ENCODE measurements at places on chromosomes 7 and 10.

DNA sequence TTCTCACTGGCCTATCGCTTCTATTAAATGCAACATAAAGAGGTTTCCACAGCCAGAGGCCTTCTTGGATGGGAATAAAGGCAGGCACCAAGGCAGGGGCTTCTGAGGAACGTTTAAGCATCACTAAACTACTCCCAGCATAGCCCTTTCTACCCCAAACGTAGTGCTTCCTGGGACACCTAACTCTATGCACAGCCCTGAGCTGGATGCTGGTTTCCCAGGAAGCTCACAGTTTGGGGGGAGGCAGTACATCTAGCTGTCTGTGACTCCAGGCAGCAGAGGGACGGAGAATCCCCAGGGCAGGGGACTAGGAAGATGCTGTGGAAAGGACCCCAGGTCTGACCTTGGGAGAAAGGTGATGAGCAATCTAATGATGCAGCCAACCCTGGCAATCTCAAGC is 192.8 kb upstream of the ZMIZ1 start:
- no peak for DNase-seq

GRCh38 chr7:141675436-141676215 is 26.3 kb downstream of the DENND11 start:
- no peak for DNase-seq

- no peak for DNase-seq
These were observed 81.4 kb downstream of the ORC5 start for GRCh38 chr7:104126411-104126841.

DNA sequence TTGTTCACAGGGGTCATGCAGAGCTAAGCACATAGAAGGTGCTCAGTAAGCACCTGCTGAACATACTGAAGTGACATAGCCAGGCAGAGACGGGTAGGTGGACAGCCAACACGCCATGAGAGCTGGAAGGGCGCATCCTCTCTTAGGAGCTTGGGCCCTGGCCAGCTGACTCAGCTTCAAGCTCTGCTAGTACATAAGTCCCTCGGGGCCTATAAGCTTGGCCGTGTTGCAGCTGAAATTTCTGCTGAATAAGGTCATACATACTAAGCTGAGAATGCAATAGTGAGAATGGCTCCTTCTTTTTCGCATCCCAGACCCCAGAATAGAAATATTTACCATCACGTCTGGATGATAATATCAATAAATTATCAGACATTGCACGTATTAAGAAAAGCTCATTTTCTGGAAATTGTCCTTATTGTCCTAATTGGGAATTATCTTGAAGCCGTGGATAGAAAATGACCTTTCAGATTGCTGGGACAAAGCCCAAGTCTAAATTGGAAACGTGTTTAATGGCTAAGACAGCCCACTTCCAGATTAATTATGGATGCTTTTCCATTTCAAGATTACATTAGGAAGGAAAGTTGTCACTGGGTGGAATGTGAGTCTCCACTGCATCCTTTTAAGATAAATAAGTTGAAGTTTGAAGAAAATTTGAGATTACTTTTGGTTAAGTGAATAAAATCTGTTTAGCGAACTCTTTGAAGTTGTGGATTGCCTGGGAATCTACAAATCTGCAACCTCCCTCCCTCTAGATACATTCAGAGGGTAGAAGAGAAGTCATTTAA is 287.1 kb upstream of the C7orf33 start:
- DNase-seq = no peak

Data from non-pigmented ciliary epithelial cell (primary cell).